ENCODE measurements at places on chromosomes 1 and 21.

GRCh38 chr1:51494138-51494830 lies 24.8 kb downstream of the EPS15 start:
- no peak for DNase-seq

- no peak for DNase-seq
Observed at GRCh38 chr1:228333739-228334115, 72.9 kb downstream of the TRIM11 start.

GRCh38 chr21:40516335-40516734 lies 330.6 kb downstream of the DSCAM start:
- no peak for DNase-seq

DNA sequence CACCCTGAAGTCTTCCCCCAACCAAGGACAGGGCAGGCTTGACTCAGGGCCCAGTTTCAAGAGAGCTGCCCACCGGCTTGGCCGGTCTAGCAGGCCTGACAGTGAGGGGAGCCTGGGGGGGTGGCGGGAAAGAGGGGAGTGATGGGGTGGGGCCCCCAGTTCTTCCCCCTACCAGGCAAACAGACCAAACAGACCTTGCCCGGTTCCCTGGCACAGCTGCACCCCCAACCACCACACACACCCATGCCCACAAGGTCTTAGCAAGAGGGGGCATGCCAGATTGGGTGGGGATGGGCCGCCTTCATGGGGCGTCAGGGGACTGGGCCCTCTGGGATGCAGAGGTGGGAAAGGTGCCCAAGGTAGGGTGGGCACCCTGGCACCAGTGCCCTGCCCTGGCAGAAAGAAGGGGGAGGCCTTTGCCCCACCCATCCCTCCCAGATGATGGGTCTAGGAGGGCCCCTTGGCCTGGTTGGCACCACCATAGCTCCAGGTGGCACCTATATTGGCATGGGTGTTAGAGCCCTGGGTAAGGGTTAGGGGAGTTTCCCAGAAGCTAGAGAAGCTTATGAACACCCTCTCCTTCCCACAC lies 8.9 kb downstream of the ZBTB7B start:
- no peak for DNase-seq

Measured in frontal cortex (tissue), 4 donors.